ENCODE measurements at places on chromosomes 16 and 17. TPM values are rescaled to one million over a fixed set of nuclear protein-coding genes. Genes with fewer than 3 reads are reported as not detected.

GRCh38 chr16:35102780-35103403, 1643.5 kb downstream of the TP53TG3F start:
- DNase-seq = no peak

- no peak for DNase-seq
Observed at GRCh38 chr16:25692742-25693508, 1.2 kb downstream of the HS3ST4 start.

DNA sequence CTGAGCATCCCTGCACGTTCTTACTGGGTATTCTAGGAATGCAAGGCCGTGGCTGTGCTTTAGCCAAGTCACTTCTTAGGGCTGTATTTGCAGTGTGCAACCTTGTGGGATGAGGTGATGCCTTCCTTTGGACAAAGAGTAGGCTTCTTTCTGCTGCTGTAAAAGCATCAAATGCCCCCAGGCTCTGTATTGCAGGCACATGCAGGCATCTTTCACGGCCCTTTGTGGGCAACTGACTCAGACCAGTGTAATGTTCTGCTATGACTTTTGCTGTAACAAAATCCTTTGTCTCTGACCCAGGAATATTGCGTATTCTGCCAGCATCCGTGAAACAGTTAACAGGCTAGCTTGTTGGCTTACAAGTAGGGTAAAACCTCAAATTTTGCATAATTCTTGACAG, 30.9 kb upstream of the GCSH start:
- DNase-seq = no peak

GRCh38 chr17:72351884-72352346, 231.1 kb downstream of the SOX9 start:
- DNase-seq = no peak

- DNase-seq = no peak
Observed at GRCh38 chr17:44005527-44006271, 1.3 kb downstream of the NAGS start.

- DNase-seq = no peak
Observed at GRCh38 chr17:69213059-69213813, 15.4 kb downstream of the ABCA10 start.

DNA sequence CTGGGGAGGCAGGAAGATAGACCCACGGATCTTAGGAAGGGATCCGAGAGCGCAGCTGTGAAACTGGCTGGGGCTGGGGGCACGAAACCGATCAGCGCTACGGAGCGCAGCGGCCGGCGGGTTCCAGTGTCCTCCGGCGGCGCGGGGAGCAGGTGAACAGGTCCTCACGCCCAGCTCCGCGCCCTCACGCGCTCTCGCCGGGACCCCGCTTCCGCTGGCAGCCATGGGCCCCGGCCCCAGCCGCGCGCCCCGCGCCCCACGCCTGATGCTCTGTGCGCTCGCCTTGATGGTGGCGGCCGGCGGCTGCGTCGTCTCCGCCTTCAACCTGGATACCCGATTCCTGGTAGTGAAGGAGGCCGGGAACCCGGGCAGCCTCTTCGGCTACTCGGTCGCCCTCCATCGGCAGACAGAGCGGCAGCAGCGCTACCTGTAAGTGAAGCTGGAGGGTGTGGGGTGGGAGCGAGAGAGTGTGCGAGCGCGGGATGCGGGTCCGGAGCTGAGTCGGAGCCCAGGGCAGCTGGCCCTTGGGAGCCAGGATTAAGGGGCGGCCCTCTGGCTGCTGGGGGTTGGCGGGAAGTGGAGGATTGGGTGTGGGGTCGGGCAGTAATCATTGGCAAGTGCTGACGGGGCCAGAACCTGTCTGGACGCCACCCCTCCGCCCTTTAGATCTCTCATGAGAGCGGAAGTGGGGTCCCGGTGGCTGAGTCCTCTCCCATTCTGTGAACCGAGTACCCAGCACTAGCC, 479 bp downstream of the ITGA3 start:
- peak; percentile 40 for DNase-seq

GRCh38 chr16:84916850-84917249, 94.5 kb downstream of the ZDHHC7 start:
- DNase-seq = no peak

- no peak for DNase-seq
Observed at GRCh38 chr16:89137666-89138512, 33.7 kb upstream of the CDH15 start.

DNA sequence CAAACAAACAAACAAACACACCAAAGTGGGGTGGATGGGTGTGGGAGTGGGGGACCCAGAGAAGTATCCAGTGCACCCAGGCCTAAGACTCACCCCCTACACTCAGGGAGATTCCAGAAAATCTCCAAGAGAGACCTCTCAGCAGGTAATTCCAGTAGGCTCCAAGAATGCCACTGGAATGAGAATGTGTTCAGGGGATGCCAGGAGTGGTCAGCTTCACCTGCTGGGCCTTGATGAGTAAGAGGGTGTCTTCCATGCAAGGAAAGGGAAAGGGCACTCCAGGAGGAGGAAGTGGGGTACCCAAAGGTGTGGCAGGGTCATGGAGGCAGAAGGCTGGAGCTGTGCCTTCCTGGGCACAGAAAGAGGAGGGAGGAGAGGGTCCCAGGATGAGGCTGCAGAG, 9.9 kb downstream of the CDH1 start:
- DNase-seq = no peak

- no peak for DNase-seq
Observed at GRCh38 chr16:19393226-19394111, 24.2 kb upstream of the TMC5 start.

GRCh38 chr17:10907370-10907769, 69.5 kb upstream of the PIRT start:
- no peak for DNase-seq

DNA sequence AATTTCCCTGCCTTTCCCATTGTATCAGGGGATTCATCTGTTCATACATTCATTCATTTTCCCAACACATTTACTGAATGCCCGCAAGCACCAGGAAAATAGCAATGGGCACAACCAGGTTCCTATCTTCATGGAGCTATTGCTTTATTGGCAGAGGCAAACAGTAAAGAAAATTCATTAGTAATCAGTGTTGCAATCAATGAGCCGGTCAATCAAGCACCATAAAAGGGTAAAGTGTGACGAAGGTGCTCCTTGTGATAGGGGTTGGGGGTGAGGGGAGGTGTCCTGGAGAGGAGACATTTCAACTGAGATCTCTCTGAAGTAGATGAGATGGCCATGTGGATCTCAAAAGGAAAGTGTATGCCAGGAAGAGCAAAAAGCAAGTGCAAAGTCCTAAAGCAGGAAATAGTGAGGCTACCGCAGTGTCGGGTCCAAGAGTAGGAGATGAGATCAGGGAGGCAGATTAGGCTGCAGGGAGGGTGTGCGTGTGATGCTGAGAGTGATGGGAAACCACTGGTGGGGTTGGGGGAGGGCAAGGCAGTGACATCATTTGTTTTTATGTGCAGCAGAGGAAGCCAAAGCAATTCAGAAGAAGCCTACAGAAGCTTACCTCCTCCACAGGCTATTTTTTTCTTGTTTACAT, 28.4 kb downstream of the CDH13 start:
- DNase-seq = no peak

DNA sequence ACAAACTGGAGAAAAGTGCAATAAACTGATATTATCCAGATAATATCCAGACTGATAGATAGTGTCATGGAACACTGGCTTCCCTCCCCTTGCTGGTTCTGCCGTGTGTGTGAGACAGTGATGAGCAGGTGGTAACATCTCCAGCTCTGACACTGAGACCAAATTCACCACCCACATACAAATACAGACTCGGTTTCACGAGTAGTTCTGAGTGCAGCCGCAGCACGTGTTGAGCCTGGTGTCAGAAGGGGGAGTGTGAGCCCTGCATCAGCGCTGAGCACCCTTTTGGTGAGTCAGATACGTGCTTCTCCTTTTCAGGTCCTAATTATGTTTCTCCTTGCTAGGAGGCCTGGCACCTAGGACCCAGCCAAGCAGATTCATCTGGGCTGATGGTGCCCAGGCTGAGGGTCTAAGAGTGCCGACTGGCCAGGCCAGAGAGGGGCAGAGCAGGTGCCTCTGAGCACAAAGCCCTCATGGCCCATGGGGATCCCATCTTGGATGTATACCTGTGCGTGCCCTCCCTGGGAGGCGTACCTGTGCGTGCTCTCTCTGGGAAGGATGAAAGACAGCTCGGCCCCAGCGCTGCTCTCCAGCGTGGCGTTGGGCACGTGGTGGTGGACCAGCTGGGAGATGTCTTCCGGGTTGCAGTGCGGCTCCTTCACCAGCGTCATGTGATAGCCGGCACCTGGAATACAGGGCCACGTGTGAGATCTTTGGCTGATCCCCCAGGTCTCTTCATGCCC, 27.3 kb upstream of the RNPS1 start:
- no peak for DNase-seq

DNA sequence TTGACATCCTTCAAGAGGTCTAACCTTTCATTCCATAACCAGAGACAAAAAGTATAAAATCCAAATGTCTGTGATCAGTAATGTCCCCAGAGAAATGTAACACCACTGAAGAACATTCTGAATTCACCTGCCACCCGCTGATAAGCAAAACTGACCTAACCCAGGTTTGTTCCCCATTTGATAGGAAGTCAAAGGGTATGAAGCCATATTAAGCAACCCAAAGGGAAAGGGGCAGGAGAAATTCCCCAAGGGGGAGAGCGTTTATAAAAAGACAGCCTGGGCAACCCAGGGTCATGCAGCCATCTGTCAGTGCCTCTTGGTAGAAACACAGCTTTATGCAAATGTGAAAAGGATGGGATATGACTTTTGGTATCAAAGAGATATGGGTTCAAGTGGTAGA, 30.7 kb upstream of the PIK3R6 start:
- no peak for DNase-seq

- peak; percentile 79 for DNase-seq
Observed at GRCh38 chr16:84084570-84085270, 32.0 kb downstream of the MBTPS1 start.

GRCh38 chr17:9409878-9410277, 165.7 kb downstream of the STX8 start:
- DNase-seq = no peak

- no peak for DNase-seq
Observed at GRCh38 chr17:73198930-73199260, 6.0 kb downstream of the COG1 start.

- DNase-seq = no peak
Observed at GRCh38 chr17:38877130-38877851, 7.4 kb downstream of the LASP1 start.

GRCh38 chr17:30495586-30495985, 18.4 kb downstream of the GOSR1 start:
- DNase-seq = no peak

DNA sequence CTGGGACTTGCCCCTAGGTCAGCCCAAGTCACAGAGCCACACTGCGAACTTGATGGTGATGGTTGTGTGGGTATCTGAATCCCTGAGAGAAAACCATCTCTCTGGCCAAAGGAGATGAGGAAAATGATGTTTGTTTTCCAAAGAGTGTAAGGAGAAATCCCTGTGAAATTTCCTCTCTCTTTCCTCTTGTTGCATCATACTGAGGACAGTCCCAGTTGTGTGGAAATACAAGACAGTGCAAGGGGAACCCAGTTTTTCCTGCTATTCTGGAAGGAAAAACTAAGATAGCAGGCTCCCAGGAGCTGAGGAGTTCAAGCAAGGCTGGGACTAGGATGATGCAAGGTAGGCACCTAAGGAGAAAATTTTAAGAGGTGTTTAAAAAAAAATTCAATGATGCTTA, 86.8 kb upstream of the TOM1L1 start:
- no peak for DNase-seq

DNA sequence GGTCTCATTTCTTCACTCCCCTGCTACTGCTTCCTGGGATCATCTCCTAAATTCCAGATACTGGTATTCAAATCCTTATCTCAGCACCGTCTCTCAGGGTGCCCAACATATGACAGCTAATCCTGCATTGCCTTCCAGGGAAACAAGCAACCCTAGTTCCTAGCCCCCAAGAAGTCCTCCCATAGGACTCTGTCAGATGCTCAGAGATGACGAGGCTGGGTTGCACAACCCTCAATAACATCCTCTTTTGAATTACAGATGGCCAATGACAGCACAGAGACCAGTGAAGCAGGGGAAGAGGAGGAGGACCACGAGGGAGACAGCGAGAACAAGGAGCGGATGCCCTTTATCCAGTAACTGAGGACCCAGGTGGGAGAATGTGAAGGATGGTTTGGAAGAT, 45.0 kb upstream of the CLEC3A start:
- DNase-seq = no peak

GRCh38 chr17:29595107-29595942, 2.4 kb downstream of the ANKRD13B start:
- no peak for DNase-seq

DNA sequence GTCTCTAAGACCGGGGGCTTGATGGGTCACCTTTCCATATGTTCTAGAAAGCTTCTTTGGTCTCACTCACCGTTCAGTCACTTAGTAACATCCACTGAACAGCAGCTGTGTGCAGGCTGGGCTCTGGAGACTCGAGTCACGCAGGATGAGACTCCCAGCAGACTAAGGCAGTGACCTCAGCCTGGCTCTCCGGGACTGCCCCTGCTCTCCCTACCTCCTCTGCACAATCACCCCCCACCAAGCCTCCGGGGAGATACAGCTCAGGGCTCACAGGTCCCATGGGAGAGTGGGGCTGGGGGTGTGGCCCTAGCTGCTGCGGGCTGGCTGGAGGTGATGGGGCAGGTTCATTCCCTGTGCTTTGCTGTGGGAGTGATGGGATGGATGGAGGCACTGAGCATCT, 14.1 kb downstream of the FLYWCH2 start:
- DNase-seq = no peak

DNA sequence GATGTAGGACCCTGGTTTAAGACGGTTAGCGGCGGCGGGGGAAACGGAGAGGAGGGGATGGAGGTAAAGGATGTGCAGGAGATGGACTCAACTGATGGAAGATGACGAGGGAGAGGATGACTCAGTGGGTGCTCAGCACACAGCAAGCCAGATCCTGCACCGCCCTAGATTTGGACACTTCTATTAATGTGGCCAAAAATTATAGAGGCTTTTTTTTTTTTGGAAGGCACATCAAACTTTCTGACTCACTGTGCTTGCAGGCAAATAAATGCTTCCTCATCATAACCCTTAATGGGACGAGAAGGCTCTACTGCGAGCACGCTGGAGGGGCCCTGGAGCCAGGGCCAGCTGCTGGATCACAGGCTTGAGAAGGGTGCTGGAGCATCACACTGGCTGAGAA, 36.0 kb downstream of the RTN4RL1 start:
- no peak for DNase-seq

DNA sequence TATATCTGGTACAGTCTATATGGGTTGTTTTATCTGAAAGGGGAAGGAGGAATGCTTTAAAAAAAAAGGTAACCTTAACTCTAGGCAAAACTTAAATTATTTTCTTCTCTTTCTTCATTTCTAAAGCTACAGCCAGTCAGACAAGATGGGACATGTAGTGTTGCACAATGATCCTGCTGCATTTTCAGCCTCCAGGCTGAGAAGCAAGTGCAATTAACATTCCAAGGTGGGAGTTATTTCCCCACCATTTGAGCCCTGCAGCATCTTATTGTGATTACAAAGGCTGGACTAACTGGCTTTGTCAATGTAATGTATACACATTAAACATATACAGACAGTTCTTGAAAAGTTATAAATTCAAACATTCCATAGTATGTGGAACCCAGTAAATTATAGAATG, 22.6 kb upstream of the NF1 start:
- no peak for DNase-seq

Gene PRSS33
- total RNA-seq = not detected

Gene HLF
- total RNA-seq = not detected

Gene ZNF423
- total RNA-seq = 3.9 TPM

Gene OTOP2
- not detected for total RNA-seq

Gene HEATR9
- total RNA-seq = not detected

Gene CDH5
- 263 TPM for total RNA-seq

Gene C16orf74
- total RNA-seq = 9.6 TPM

Gene KRTAP9-8
- total RNA-seq = not detected

Gene SMCR8
- total RNA-seq = 18.5 TPM

Gene HSPB9
- under 0.01 TPM for total RNA-seq

Gene SSTR5
- total RNA-seq = 0.38 TPM

Gene ATXN1L
- total RNA-seq = 12.3 TPM

Gene CDH3
- under 0.01 TPM for total RNA-seq

Gene TAT
- total RNA-seq = not detected

All from dermis microvascular lymphatic vessel endothelial cell (primary cell).